Urothelium cell line (cell line): ENCODE measurements at places on chromosomes 13 and 19.

DNA sequence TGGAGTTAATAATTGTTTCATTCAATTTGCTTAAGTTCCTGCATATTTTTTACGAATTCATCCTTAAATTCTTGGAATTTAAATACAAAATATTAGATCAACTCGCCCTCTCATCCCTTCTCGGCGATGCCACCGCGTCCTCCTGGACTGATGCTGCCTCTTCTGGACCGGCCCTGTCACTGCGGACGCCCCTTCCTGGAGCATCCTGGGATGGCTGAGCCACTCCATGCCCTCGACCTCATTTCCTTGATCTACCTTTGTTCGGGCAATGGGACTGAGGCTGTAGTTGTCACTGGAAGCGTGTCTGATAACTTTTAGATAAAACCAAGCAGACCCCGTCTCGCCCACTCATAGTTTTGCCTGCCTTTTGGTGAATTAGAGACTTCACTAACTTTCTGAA, 283.7 kb downstream of the TEX29 start:
- no peak for DNase-seq

GRCh38 chr13:41029629-41030028, 10.5 kb upstream of the ELF1 start:
- no peak for DNase-seq

GRCh38 chr13:76696370-76696769, 189.8 kb downstream of the KCTD12 start:
- DNase-seq: no peak

GRCh38 chr13:50787316-50788195, 55.9 kb downstream of the DLEU7 start:
- DNase-seq: no peak

DNA sequence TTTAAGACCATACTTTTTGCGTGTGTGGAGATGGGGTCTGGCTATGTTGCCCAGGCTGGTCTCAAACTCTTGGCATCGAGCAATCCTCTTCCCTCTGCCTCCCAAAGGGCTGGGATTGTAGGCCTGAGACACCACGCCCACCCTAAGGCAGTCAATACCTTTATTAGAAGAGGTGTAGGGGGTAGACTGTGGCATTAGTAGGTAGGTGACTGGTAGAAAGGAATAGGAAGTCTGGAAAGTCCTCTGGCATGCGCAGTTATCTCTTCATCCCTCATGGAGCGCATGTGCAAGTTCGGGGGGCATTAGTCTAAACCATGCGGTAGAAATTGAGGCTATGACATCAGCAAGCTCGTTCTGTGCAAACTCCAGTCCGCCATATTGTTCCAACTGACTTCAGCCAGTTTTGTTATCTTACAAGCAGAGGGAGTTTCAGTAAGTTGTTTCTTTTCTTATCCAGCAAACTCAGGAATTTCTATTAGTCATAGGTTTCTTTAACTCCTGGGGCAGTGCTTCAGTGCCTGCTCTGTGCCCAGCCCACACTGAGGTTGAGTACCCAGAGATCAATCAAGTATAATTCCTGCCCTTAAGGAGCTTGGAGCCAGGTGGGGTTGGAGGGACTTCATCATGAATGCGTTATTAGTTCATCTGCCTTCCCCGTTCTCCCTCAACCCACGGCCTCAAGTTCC, 7.3 kb upstream of the RANBP3 start:
- peak; percentile 16 for DNase-seq

- no peak for DNase-seq
Observed at GRCh38 chr19:6226012-6226411, 53.8 kb downstream of the MLLT1 start.

GRCh38 chr13:99935772-99936171, 35.8 kb downstream of the ZIC5 start:
- DNase-seq: no peak

- no peak for DNase-seq
Observed at GRCh38 chr13:35720290-35720689, 243.8 kb upstream of the MAB21L1 start.

DNA sequence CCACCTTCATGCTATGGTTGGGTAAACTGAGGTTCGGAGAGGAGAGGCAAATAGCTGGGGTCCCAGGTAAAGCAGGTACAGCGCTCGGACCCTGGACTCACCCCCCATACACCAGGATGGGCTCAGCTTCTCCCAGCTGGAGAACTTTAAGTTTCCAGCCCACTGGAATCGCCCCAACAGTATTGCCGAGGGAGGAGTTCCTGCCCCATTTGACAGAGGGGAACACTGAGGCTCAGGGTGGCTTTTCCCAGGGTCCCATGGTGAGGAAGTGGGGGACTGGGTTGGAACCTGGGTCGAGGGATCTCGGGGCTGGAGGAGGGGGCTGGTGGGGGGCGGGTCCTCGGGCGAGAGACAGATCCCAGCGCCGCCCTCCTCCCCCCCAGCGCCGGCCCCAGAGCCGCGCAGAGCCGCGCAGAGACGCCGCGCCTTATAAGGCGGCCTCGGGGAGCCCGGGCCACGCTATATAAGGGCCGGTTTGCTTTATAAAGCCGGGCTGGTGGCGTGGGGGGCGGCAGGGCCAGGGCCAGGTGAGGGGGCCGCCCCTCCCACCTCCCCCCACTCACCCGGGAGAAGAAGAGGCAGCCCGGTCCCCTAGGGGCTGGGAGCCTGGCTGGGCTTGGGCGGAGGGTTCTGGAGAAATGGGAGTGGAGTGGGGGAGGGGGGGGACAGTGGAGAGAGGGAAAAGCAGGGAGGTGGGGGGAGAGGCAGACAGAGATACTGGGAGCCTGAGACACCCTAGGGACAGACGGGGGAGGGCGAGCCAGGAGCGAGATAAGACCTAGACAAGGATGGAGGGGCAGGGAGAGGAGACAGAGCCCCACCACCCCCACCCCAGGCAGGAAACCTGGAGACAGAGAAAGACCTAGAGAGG, 1.1 kb downstream of the CNN1 start:
- no peak for DNase-seq

- no peak for DNase-seq
Observed at GRCh38 chr19:29533578-29534544, 8.1 kb downstream of the VSTM2B start.

DNA sequence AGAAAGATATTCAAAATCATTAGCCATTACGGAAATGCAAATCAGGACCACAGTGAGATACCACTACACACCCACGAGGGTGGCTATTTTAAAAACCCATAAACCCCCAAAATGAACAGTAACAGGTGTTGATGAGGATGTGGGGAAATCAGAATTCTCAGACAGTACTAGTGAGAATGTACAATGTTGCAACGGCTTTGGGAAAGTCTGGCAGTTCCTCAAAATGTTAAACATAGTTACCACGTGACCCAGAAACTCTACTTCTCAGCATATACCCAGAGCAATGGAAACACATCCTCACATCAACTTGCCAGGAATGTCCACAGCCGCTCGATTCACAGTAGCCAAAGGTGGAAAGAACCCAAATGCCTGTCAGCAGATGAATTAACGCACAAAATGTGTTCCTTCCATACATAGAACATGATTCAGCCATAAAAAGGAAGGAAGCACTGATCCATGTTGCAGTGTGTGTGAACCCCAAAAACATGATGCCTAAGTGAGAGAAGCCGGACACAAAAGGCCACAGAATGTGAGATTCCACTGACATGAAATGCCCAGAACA, 7.0 kb downstream of the PLVAP start:
- no peak for DNase-seq

- no peak for DNase-seq
Observed at GRCh38 chr13:43071824-43072223, 48.4 kb downstream of the DNAJC15 start.

- DNase-seq: no peak
Observed at GRCh38 chr19:46809534-46810272, 21.3 kb upstream of the SLC1A5 start.

GRCh38 chr13:98947925-98948324, 29.9 kb downstream of the DOCK9 start:
- no peak for DNase-seq

DNA sequence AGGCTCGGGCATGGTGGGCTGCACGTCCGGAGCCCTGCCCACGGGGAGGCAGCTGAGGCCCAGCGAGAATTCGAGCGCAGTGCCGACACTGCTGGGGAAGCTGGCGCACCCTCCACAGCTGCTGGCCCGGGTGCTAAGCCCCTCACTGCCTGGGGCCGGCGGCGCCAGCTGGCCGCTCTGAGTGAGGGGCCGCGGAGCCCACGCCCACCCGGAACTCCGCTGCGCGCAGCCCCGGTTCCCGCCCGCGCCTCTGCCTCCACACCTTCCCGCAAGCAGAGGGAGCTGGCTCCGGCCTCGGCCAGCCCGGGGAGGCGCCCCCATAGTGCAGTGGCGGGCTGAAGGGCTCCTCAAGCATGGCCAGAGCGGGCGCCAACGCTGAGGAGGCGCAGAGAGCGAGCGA, 2080.4 kb downstream of the PCDH9 start:
- DNase-seq: no peak

DNA sequence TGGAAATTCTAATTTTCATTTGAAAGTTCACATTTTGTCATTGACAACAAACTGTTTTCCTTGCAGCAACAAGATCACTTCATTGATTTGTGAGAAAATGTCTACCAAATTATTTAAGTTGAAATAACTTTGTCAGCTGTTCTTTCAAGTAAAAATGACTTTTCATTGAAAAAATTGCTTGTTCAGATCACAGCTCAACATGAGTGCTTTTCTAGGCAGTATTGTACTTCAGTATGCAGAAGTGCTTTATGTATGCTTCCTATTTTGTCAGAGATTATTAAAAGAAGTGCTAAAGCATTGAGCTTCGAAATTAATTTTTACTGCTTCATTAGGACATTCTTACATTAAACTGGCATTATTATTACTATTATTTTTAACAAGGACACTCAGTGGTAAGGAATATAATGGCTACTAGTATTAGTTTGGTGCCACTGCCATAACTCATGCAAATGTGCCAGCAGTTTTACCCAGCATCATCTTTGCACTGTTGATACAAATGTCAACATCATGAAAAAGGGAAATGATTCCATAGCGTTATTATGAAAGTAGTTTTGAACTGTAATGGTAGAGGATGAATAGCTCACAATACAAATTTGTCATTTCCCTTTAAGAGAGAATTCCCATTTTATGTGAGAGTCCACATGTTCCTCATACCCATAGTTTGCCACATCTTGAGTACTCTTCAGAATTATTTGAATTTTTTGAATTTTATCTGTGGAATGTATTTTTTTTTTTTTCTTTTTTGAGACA, 2.6 kb downstream of the BRCA2 start:
- no peak for DNase-seq

DNA sequence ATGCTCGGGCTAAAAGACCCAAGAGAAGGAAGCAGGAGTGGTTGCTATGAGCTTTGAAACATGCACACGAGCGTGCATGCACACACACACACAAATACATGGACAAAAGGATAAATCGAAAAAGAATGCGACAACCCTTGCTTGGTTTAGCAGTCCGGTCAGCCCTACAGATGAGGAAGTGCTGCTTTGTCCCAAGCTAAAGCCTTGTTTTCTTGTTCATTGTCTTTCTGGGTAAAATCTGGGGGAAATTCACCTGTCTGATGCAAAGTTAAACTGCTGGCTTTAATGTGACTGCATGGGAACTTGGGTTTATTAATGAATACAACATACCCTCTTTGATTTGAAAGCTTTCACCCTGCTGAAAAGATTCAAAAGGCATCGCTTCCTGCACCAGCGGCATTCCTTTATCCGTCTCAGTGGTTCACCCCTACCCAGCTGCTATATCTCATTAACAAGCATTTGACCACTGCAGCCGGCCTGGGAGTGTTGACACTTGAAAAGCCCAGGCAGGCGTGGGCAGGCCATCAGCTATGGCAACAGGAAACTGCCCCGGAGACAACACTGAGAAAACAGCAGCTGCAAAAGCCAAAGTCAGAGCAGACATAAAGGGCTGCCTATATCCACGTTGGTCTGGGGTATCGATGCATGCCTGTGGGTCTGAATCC, 301.7 kb downstream of the NDFIP2 start:
- no peak for DNase-seq

DNA sequence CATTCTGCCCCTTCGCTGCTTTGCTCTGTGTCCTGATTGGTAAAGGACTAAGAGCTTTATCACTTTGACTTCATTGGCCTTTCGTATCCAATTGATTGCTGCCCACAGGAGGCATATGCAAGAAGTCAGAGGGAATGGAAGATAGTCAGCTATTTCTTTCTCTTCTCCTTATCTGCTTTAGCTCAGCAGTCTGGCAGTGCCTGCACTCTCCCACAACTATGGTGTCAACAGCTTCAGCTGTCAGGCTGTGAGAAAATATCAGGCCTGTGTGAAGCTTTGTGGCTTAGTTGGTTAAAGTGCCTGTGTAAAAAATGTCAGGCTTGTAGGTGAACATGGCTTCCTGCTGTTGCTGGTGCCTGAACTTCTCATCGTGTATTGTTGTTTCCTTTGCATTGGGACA, 243.0 kb downstream of the PCDH17 start:
- DNase-seq: no peak

GRCh38 chr19:21508198-21508597, 2.8 kb downstream of the ZNF429 start:
- DNase-seq: no peak

- DNase-seq: no peak
Observed at GRCh38 chr19:49631610-49632192, 8.2 kb downstream of the RRAS start.

GRCh38 chr19:40261631-40262030, 23.5 kb downstream of the AKT2 start:
- no peak for DNase-seq

- no peak for DNase-seq
Observed at GRCh38 chr13:27044837-27045570, 126.6 kb downstream of the USP12 start.

DNA sequence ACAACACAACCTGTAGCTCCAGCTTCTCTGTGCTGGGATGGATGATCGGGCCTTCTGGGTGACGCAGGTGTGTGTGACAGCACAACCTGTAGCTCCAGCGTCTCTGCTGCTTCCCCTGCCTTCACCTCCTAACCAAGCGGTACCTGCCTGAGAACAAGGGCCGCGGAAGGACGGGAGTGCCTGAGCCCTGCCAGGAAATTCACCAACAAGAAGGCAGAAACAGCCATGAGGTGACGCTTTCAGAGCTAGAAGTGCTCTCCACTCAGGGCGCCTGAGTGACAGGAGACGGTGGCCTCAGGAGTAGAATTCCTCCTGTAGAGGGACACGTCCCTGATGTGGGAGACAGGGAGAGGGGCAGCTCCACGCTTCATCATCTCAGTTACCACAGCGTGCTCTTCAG, 17.4 kb downstream of the ZNF331 start:
- DNase-seq: no peak

GRCh38 chr19:56110515-56111448, 10.3 kb downstream of the ZNF787 start:
- DNase-seq: no peak

- DNase-seq: peak; percentile 65
Observed at GRCh38 chr19:5057860-5058259, 88.9 kb downstream of the KDM4B start.

DNA sequence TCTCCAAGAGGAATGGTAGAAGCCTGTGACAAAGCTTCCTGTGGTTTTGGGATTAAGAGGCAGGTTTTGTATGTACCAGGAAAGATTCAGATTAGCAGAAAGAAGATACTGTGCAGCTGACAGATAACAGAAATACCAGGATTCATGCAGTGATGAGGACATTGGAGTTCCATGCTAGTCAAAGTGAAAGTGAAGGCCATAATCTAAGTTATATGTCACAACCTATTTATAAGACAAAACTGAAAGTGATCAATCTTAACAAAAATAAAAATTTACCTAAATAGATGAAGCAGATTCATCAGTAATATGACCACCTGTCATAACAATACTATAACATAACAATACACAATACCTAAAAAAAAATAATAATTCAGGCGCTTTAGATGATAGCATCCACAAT, 1305.2 kb upstream of the PCDH9 start:
- DNase-seq: no peak

- no peak for DNase-seq
Observed at GRCh38 chr19:7665076-7665475, 3.8 kb upstream of the RETN start.
